ENCODE measurements at places on chromosomes 16 and 17.

- DNase-seq: no peak
Measured at GRCh38 chr16:52785653-52786052, 238.7 kb upstream of the TOX3 start.

- DNase-seq: no peak
Measured at GRCh38 chr16:35011-35677, 18.3 kb downstream of the POLR3K start.

- DNase-seq: no peak
Measured at GRCh38 chr17:34869641-34870040, 91.6 kb downstream of the CCT6B start.

DNA sequence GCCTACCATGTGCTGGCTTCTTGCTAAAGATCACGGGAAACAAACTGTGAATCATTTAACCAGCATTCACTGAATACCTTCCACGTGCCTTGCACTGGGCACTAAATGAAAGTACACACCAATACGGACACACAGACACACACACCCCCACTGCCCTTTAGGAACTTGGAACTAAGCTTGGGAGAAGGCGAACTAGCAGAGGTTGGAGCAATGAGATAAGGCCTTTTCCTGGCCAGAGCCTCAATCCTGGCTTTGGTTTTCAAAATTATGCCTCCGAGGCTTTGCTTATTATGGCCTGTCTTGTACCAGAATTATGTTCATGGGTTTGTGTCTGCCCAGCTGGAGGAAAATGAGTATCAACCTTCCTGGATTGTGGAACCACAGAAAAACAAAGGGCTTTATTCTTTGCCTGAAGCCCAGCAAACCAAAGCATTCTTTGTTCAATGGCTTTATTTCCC is 32.3 kb downstream of the CPPED1 start:
- no peak for DNase-seq

DNA sequence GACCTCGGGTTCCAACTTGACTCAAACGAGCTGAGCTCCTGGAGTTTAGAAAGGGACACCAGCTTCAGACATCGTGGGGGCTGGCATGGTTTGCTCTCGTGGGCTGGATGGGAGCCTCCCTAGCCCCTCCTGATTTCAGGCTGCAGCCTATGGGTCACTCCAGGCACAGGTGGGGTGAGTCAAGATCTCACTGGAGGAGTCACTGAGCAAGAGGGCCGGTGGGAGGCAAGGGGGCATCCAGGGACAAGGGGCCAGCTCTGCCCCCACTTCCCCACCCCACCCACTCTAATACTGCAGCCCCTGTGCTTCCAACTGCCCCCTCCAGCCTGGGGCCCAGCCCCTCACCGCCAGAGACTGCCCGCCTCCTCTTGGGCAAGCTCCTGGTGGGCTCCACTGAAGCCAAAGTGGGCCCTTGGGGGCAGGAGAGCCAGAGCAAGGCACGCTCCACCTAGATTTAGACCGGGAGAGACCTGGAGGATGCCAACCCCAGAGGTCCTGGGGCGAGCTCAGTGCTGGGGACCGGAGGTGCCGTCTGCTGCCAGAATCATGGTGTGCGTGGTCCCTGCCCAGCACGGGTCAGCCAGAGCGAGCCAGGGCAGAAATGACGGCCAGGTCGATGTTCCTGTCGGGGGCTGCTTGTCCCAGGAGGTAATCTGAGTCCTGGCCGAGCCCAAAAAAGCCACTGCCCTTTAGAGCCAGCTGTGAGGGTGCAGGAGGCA is 6.4 kb downstream of the SLC16A3 start:
- no peak for DNase-seq

DNA sequence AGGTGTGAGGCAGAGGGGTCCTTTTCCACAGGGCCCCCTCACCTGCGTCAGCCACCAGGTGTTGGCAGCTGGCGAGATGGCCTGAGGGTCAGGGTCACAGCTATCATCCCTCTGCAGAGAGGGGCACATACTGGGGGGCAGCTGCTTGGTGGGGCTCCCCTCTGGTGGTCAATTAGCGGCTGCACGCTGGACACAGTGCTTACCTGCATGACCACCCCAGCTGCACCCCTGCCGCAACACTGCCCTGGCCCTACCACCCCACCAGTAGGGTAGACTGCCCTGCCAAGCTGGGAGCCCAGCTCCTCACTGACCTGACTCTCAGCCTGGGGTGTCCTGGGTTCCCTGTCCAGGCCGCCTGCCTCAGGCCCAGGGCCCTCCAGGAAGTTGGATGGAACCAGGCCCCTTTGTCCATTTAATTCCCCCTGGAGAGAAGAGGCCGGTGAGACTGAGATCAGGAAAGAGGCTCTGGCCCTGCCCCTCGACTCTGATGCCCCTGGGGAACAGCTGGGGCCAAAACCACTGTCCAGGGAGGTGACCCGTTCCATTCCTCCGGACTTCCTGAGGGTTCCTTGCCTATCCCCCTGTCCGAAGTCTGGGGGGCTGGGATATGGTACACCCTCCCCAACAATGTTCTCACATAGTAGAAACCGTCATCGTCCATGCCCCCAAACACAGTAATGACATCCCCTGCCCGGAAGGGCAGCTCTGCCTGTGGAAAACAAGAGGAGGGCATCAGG is 23.7 kb downstream of the TSPOAP1 start:
- no peak for DNase-seq
